ENCODE measurements at places on chromosomes 7 and 10.

DNA sequence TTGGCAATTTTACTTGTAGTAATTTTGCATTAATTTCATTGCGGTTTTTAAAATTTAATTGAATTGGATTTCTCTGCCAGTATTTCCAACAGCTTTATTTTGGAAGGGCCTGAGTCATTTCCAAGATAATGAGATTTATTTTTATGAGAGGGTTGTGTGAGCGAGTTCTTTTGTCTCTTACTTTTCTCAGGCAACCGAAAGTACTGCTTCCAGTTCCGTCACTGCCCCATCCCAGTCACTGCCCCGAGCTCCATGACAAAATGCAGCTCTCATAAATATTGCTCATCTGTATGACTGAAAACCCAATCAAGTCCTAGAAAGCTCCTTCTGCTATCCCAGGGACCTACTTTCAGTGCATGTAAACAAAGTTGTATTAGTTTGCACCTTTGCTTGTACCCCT lies 468.4 kb upstream of the SEMA3D start:
- H3K36me3 ChIP-seq, result no peaks in the 10 kb centered on the region
- no peak for DNase-seq
- no peak overlapping the region for H3K27ac ChIP-seq
- H3K27me3 ChIP-seq, result no peaks in the 10 kb centered on the region
- no peaks in the 10 kb centered on the region for H3K4me1 ChIP-seq

- no peak overlapping the region for H3K4me3 ChIP-seq
- DNase-seq, result no peak
- H3K27ac ChIP-seq, result no peak overlapping the region
- H3K36me3 ChIP-seq, result no peaks in the 10 kb centered on the region
These were observed 42.9 kb upstream of the PDZD8 start for GRCh38 chr10:117418121-117418520.

- no peak for DNase-seq
- peaks cover 50% of the 10 kb centered on the region for H3K4me1 ChIP-seq
- H3K27me3 ChIP-seq, result no peaks in the 10 kb centered on the region
- H3K27ac ChIP-seq, result peak overlapping the region; percentile 100
- H3K4me3 ChIP-seq, result peak overlapping the region; percentile 3
These were observed 106.5 kb upstream of the ANLN start for GRCh38 chr7:36283181-36283580.

DNA sequence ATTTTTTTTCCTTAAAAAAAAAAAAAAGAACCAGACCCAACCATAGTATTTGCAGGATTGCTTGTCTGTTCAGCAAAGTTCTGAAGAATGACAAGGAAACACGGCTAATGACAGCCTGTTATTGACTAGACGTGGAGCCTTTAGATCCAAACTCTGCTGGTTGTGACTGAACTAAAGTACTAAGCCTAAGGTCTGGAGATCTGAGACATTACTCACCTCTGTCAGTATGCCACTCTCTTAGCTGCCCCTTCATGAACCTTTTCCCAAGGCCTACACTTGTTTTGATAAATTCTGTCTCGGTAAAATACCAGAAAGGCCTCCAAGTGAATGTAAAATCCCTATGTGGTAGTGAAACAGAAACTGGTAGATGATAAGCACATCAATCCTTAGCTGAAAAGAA lies 101.0 kb downstream of the CABCOCO1 start:
- H3K36me3 ChIP-seq, result no peaks in the 10 kb centered on the region
- H3K4me1 ChIP-seq, result peaks cover 6% of the 10 kb centered on the region
- H3K4me3 ChIP-seq, result no peak overlapping the region
- no peaks in the 10 kb centered on the region for H3K27me3 ChIP-seq
- H3K27ac ChIP-seq, result no peak overlapping the region

- H3K27ac ChIP-seq, result no peak overlapping the region
- no peak for DNase-seq
- H3K4me3 ChIP-seq, result no peak overlapping the region
- H3K36me3 ChIP-seq, result no peaks in the 10 kb centered on the region
- peaks cover 7% of the 10 kb centered on the region for H3K4me1 ChIP-seq
These were observed 18.6 kb downstream of the ADAP1 start for GRCh38 chr7:935874-936385.

DNA sequence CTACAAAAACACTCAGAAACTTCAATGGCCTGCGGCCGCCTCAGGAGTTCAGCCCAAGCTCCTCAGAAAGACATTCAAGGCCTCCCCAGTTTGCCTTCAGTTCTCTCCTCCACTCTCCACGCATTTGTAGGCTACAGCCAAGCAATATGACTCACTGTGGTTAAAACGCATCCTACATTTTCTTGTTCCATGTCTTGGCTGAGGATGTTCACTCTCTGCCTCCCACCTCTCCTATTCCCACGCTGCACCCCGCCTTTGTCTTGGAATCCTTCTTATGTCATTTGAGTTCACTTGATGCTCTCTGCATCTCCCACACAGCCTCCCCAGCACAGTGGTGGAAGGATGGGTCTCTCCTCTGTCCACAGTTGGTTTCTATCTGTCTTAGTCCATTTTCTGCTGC lies 184.8 kb downstream of the NPSR1 start:
- no peak overlapping the region for H3K4me3 ChIP-seq
- no peak overlapping the region for H3K27ac ChIP-seq
- H3K4me1 ChIP-seq, result peaks cover 8% of the 10 kb centered on the region
- H3K36me3 ChIP-seq, result no peaks in the 10 kb centered on the region

DNA sequence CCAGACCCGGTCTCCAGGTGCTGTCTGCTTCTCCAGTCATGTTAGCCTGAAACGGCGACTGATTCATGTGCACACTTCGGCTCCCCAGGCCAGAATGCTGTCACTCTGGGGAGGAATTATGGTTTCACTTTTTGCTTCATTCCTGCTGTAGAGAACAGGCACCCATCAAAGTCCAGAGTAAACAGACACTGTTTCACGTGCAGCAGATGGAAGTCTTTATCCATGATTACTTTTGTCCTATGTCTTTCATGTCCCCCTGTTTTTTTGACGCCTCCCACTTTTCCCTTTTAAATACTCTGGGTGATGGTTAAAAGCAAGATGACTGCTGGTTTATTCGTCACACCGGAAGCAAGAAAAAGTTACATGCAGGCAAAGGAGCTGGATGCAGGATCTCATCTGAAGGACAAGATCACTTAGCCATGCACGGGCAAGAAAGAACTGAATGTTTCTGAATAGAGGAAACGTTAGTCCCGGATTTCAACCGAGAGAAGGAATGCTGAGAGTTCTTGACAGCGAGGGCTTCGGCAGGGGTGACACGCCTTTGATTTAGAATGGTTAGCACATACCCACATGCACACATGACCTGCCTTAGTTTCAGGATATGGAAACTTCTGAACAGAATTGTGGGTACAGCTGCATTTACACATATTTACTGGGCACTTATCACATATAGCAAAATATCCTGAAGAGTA lies 250.0 kb upstream of the KLF6 start:
- H3K27me3 ChIP-seq, result no peaks in the 10 kb centered on the region
- H3K27ac ChIP-seq, result peak overlapping the region; percentile 88
- DNase-seq, result no peak
- peaks cover 2% of the 10 kb centered on the region for H3K36me3 ChIP-seq
- peaks cover 26% of the 10 kb centered on the region for H3K4me1 ChIP-seq

GRCh38 chr7:101302641-101303101 lies 18.9 kb downstream of the IFT22 start:
- no peak overlapping the region for H3K27ac ChIP-seq
- H3K4me1 ChIP-seq, result peaks cover 2% of the 10 kb centered on the region
- DNase-seq, result no peak
- H3K4me3 ChIP-seq, result no peak overlapping the region

GRCh38 chr10:112332509-112333228 lies 41.2 kb upstream of the ACSL5 start:
- peaks cover 14% of the 10 kb centered on the region for H3K27me3 ChIP-seq
- no peak overlapping the region for H3K4me3 ChIP-seq
- H3K27ac ChIP-seq, result no peak overlapping the region
- H3K36me3 ChIP-seq, result no peaks in the 10 kb centered on the region

- H3K27me3 ChIP-seq, result no peaks in the 10 kb centered on the region
- no peak for DNase-seq
- H3K4me1 ChIP-seq, result no peaks in the 10 kb centered on the region
- no peak overlapping the region for H3K4me3 ChIP-seq
These were observed 494.0 kb upstream of the POT1 start for GRCh38 chr7:125423458-125424155.

All from T-helper 17 cell (primary cell).